Effector memory CD4-positive, alpha-beta T cell (primary cell): ENCODE measurements at places on chromosomes 12 and 14.

DNA sequence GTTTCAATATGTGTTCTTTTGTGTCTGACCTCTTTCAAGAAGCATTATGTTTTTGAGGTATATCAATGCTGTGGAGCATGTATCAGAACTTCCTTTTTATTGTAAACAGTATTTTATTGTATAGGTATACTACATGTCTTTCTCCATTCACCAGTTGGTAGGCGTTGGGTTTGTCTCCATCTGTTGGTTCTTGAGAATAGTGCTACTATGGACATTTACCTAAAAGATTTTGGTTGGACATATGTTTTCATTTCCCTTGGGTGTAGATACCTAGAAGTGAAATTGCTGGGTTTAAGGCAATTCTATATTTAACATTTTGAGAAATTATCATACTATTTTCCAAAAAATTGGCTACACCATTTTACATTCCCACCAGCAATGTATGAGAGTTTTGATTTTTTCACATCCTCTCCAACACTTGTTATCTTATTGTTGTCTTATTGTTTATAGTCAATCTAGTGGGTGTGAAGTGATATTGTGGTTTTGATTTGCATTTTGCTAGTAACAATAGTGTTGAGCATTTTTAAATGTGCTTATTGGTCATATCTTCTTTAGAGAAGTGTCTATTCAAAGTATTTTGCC is 409.2 kb downstream of the IPO8 start:
- no peak for DNase-seq

- no peak for DNase-seq
Observed at GRCh38 chr12:26021534-26021933, 63.1 kb downstream of the RASSF8 start.

GRCh38 chr14:79638672-79639266 is 572.5 kb downstream of the DIO2 start:
- no peak for DNase-seq

DNA sequence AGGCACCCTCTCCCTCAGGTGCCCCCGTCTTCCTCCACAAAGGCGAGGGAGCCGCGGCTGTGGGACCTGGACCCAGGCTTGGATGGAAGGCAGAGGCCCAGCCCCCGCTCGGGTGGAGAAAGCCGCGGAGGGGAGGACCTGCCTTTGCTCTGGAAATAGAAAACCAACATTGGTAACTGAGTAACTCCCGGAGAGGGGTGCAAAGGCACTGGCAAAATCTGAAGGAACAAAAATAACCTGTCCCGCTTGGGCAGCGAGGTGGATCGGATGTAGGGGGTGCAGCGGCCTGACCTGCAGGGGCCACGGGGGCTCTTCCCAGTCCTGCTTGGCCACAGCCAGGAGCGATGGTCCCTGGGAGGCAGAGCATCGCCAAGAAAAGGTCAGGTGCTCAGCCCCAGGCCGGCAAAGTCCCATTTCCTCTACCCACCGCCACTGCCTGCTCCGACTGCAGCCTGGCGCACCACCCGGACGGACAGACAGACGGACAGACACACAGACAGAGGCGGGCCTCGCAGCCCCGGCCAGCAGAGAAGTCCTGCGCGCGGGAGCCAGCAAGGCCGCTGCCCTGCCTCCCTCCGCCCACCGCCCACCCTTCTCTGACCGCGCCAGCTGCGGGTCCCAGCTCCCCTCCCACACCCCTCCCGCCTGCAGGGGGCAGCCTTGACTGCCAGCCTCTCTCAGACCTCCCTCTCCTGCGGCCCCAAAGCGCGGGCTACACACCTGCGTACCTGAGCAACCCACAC is 21.4 kb upstream of the TMEM106C start:
- peak; percentile 3 for DNase-seq

GRCh38 chr14:96626121-96626768 is 124.1 kb downstream of the PAPOLA start:
- no peak for DNase-seq

DNA sequence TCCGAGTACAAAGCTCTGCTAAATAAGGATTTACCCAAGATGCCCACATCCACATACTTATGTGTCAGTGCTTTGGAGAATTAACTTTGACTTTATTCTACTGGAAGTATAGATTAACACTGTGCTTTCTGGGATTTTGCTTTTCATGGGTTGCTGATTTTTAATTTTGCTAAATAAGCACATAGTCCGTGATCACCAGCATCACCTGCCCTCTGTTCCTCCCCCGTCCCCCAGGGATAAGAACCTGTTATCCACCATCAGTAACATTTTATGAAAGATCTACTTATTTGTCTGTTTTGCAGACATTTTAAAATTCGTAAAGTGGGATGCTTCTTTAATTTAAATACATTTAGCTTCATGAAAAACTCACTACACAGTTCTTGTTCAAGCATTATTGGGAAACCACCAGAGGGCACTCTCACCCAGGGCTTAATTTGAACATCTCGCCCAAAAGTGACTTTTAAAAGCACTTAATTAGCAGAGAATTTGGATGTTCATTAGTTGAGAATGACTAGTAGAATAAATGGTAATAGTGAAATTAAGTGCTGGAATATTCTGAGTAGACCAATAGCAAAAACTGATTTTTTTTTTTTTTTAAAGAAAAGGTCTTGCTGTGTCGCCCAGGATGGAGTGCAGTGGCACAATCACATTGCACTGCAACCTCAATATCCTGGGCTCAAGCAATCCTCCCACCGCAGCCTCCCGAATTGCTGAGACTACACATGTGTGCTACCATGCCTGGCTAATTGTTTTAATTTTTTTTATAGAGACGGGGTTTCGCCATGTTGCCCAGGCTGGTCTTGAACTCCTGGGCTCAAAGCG is 35.7 kb downstream of the MRPL42 start:
- peak; percentile 55 for DNase-seq
